ENCODE measurements at places on chromosomes 16 and 17.

- DNase-seq = no peak
Measured at GRCh38 chr16:64585367-64585766, 536.5 kb downstream of the CDH11 start.

GRCh38 chr17:77096570-77097214, 44.1 kb upstream of the SEC14L1 start:
- no peak for DNase-seq

- no peak for DNase-seq
Measured at GRCh38 chr17:31293581-31293980, 3.5 kb downstream of the OMG start.

DNA sequence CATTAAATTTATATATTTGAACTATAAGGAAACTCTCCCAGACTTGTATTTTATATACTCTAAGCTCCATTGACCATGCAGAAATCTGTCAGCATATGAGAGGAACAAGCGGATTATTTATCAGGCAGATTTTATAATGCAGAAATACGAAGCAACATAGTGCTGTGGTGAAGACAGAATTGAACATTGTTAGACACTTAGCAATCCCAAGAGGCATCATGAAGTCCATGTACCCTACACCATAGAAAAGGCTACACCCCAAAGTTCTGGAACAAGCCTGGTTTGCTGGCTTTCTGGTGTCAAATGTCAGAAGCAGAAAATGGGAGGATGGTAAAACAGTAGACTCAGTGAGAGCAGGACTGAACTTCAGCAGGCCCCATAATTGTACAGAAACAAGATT, 241.1 kb downstream of the PRKCA start:
- DNase-seq = no peak

DNA sequence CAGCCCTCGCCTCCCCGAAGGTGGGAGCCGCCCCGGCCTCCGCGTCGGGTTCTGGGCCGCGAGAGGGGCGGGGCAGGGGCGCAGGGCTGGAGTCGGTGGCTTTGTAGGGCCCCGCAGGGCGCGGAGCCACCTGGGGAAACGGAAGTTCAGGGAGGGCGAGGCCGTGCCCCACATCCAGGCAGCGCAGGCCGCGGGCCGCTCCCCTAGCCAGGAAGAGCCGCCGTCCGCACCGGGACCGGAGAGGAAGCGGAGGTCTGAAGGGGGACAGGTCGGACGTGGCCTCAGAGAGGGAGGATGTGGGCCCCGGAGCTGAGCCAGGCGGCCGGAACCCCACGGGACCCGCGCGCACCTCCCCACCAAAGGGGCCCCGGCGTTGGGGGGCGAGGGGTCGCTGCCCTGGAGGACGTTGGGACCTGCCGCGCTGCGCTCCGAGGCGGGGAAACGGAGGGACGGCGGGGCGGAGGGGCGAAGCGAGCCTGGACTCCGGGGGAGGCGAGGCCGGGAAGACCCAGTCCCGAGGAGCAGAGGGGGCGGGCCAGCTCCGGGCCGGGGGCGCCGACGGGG, 482 bp upstream of the SLC16A3 start:
- peak; percentile 66 for DNase-seq

All from iPS-NIHi11 (cell line).